HCT116 (cell line): ENCODE measurements at places on chromosomes 3 and 15. TPM values are rescaled to one million over a fixed set of nuclear protein-coding genes. Genes with fewer than 3 reads are reported as not detected.

DNA sequence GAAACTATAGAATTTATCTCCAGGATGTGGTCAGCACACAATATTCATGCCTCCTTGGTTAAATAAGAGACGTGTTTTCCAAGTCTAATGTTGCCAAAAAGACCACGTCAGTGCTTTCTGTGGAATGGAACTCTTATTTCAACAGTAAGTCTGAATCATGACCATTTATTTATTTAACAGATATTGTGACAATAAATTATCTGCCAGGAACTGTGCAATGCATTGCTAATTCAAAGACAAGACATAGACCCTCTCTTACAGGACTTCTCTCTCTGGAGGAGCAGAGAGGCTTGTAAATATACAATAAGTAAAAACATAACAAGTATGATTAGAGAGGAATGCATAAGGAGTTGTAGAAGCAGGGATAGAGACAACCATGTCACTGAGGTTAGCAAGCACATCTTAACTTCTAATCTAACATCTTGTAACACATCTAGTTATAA is 227.5 kb downstream of the DTWD1 start:
- no peak overlapping the region for H3K27ac ChIP-seq
- H3K4me1 ChIP-seq = no peaks in the 10 kb centered on the region
- H3K36me3 ChIP-seq = no peaks in the 10 kb centered on the region

MESP2 gene
- 0.20 TPM for total RNA-seq

DNA sequence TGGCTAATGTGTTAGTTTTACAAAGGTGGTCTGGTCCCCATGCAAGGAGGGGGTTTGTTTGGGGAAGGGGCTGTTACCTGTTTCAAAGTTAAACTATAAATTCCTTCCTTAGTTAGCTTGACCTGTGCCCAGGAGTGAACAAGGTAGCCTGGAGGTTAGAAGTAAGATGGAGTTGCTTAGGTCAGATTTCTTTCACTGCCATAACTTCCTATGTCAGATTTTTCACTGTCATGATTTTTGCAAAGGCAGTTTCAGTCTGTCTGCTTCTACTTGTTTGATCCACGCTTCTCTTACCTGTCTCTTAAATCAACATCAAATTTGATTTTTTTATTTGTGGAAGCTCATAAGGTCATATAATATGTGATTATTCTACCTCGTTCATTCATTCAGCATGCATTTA is 28.6 kb downstream of the STARD9 start:
- DNase-seq = no peak
- H3K27me3 ChIP-seq = no peaks in the 10 kb centered on the region
- H3K27ac ChIP-seq = no peak overlapping the region
- H3K36me3 ChIP-seq = no peaks in the 10 kb centered on the region

ARPP21 gene
- not detected for total RNA-seq

DNA sequence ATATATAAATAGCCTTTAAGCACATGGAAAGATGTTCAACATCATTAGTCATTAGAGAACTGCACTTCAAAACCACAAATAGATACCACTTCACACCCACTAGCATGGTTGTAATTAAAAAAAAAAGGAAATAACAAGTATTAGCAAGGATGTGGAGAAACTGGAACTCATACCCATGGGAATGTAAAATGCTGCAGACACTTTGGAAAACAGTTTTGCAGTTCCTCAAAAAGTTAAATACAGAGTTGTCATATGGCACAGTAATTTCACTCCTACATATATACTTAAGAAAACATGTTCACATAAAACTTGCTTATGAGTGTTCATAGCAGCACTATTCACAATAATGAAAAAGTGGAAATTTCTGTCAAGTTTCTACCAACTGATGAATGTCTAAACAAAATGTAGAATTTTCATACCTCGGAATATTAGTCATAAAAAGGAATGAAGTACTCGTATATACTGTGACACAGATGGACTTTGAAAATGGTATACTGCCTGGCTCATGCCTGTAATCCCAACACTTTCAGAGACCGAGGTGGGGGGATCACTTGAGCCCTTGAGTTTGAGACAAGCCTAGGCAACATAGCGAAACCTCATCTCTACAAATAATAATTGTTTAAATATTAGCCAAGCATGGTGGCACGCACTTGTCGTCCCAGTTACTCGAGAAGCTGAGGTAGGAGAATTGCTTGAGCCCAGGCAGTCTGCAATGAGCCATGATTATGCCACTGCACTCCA is 28.1 kb downstream of the BCL2A1 start:
- no peaks in the 10 kb centered on the region for H3K36me3 ChIP-seq
- DNase-seq = no peak
- no peak overlapping the region for H3K4me3 ChIP-seq
- no peak overlapping the region for H3K27ac ChIP-seq
- no peaks in the 10 kb centered on the region for H3K4me1 ChIP-seq
- H3K27me3 ChIP-seq = no peaks in the 10 kb centered on the region

DNA sequence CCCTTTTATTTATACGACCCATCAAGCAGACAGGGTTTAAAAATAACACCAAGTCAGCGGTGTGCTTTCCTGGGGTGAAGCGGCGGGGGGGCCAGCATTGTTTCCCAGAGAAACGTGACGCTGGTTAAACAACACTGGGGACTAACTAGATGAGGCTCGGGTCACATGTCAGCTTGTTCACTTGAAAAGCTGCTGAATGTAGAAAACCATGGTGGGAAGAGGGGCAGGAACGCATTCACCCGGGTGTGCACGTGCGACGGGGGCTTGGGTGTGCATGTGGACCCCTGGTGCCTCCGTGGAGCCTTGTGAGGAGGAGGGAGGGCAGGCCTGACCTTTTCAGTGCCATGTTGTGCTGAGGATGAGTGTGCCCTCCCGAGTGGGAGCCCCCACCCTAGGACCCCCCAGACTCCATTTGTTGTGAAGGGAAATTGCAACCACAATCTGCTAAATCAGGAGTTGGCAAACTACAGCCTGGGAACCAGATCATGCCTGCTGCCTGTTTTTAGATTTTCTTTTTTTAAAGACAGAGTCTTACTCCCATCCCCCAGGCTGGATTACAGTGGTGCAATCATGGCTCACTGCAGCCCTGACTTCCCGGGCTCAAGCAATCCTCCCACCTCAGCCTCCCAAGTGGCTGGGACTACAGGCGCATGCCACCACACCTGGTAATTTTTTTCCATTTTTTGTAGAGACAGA is 70.4 kb upstream of the CMTM7 start:
- no peak for DNase-seq
- H3K4me1 ChIP-seq = no peaks in the 10 kb centered on the region
- no peak overlapping the region for H3K4me3 ChIP-seq
- H3K36me3 ChIP-seq = no peaks in the 10 kb centered on the region
- H3K27me3 ChIP-seq = no peaks in the 10 kb centered on the region
- H3K27ac ChIP-seq = no peak overlapping the region

GREM1 gene
- total RNA-seq = 0.66 TPM

ZBTB47 gene
- total RNA-seq = 6.3 TPM

- H3K27ac ChIP-seq = no peak overlapping the region
- H3K27me3 ChIP-seq = no peaks in the 10 kb centered on the region
- H3K4me3 ChIP-seq = no peak overlapping the region
- DNase-seq = no peak
- H3K36me3 ChIP-seq = no peaks in the 10 kb centered on the region
- H3K4me1 ChIP-seq = no peaks in the 10 kb centered on the region
Measured at GRCh38 chr3:77041811-77042210, 1.9 kb downstream of the ROBO2 start.

DNA sequence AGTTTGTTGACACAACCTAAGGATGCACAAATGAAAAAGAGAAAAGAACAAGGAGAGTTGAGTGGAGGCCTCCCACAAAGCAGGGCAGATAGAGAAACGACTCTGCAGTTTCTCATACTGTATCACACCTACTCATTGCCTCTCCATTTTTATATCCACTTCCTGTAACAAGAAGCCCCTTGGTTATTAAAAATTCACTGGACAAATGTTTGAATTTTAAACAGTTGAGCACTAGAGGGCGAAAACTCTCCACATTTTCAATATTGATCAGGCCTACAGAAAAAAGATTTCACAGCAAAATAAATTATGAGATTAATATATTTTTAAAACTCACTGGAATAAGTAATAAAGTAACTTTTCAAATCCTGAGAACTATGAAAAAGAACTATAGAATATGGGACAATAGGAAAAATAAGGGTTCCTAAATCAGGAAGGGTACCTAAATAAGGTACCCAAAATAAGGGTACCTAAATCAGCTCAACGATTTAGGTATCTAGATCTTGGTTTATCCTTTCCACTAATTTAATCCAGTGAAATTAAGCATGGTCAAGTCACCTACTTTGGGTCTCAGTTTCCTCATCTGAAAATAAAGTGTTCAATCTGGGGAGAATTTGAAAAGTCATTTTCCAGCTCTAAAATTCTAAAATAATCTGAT is 47.0 kb upstream of the PPIB start:
- no peaks in the 10 kb centered on the region for H3K27me3 ChIP-seq
- peak; percentile 33 for DNase-seq
- H3K4me3 ChIP-seq = no peak overlapping the region
- peaks cover 5% of the 10 kb centered on the region; the same call in 1 of the 2 replicates for H3K36me3 ChIP-seq

DNA sequence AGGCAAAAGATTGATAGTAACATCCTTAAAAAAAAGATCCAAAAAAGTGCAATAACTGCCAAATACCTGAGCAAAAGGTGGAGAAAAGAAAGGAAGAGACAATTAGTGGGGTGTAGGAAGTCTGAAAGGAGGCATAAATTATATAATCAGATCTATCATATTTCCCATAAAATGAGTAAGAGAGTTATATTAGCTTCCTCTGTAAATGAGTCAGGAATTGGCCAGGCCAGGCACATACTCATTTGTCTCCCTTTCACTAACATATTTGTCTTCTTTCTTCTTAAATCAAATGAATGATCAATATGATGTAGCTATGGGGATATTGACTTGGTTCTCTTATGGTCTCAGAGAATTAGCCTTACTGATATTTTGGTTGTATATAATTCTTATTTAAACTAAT is 292.3 kb upstream of the CADM2 start:
- H3K27ac ChIP-seq = no peak overlapping the region
- no peaks in the 10 kb centered on the region for H3K4me1 ChIP-seq
- no peaks in the 10 kb centered on the region for H3K27me3 ChIP-seq
- H3K36me3 ChIP-seq = no peaks in the 10 kb centered on the region

C3orf80 gene
- 2.4 TPM for total RNA-seq

DNA sequence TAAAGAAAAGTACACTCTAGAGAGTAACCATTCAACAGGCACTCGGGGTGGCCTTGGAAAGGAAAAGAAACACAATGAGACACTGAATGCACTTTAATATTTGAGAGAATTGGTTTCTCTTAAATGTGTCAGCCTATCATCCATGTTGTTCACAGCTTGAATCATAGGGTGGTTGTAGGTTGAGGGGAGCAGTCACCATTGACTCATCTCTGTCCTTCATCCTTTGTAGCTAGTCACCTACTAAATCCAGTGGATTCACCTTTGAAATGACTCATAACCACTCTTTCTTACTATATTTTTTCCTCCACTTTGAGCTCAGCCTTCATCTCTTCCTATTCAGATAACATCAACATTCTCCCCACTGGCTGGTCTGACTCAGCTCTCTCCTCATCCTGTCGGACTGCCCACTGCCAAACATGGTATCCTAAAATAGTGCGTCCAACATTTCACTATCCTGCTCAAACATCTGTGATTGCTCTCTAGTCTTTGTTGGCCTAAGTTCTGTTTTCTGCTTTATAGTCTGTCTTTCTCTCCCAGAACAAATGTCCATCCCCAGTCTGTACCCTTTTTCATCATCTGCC is 182.7 kb upstream of the GADL1 start:
- H3K36me3 ChIP-seq = no peaks in the 10 kb centered on the region
- H3K4me3 ChIP-seq = no peak overlapping the region

SLC24A5 gene
- total RNA-seq = not detected

LRRC34 gene
- total RNA-seq = not detected

DNA sequence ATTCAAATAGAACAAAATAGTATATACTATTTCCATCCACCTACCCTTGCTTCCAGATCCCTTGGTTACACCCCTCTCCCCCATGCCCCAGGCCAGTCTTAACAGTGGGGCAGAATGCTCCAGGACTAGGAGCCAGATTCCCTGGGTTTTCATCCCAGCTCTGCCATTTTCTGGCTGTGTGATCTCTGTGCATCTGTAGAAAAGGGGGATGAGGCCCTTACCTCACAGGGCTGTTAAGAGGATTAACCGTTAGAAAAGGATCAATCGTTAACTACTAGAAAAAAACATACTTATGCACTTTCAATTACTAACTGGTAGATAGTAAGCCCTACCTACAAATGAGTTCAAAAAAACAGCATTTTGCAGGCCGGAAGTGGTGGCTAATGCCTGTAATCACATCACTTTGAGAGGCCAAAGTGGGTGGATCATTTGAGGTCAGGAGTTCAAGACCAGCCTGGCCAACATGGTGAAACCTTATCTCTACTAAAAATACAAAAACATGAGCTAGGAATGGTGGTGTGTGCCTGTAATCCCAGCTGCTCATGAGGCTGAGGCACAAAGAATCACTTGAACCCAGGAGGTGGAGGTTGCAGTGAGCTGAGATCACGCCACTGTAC is 11.7 kb downstream of the EBLN2 start:
- H3K36me3 ChIP-seq = no peaks in the 10 kb centered on the region
- H3K27ac ChIP-seq = no peak overlapping the region
- no peak for DNase-seq
- no peaks in the 10 kb centered on the region for H3K27me3 ChIP-seq

CFAP44 gene
- total RNA-seq = 5.4 TPM

CADM2 gene
- total RNA-seq = not detected

GRCh38 chr3:73653351-73653750 is 28.6 kb upstream of the PDZRN3 start:
- no peak overlapping the region for H3K4me3 ChIP-seq
- no peaks in the 10 kb centered on the region for H3K27me3 ChIP-seq
- DNase-seq = no peak
- no peaks in the 10 kb centered on the region for H3K36me3 ChIP-seq
- no peaks in the 10 kb centered on the region for H3K4me1 ChIP-seq

DNA sequence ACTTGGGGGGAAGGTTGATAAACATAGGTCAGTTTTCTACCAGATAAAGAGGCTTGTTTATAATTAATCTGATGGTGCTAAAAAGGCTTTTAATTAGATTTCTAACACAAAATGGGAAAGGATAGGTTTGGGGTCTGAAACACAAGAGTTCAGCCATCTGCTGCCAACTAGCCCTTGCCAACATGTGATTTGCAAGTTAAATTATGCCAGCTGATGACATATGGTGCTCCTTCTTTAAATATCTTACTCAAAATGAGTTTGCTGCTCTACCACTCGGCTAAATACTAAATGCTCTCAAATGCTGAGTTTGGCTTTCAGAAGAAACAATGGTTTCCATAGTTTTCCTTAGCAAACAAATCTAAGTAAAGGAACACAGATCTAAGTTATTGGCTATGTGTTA is 557.8 kb upstream of the CCDC54 start:
- H3K4me3 ChIP-seq = no peak overlapping the region
- no peaks in the 10 kb centered on the region for H3K27me3 ChIP-seq
- H3K27ac ChIP-seq = no peak overlapping the region
- no peaks in the 10 kb centered on the region for H3K4me1 ChIP-seq

DNA sequence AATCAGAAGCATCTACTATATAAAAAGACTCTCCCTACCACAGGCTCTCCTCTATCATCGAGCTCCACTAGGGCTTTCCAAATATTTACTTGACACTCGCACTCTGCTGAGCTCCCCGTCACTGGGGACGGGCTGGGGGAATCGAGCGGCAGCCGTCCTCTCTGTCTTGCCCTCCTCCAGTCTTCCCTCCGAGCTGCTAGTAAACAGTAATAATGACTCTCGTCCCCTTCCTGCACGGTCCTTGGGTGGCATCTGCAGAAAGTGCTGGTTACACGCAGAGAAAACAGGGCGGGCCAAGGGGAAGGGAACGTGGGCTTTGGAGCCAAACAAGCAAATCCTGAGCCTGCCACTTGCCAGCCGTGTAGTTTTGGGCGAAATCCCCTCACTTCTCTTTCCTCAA is 96.6 kb downstream of the LRIG1 start:
- no peaks in the 10 kb centered on the region for H3K4me1 ChIP-seq
- no peak overlapping the region for H3K4me3 ChIP-seq
- no peaks in the 10 kb centered on the region for H3K27me3 ChIP-seq
- H3K27ac ChIP-seq = no peak overlapping the region

GTPBP8 gene
- total RNA-seq = 16.4 TPM
